ENCODE measurements at places on chromosomes 5 and 9. TPM values are rescaled to one million over a fixed set of nuclear protein-coding genes. Genes with fewer than 3 reads are reported as not detected.
A peak's percentile ranks its signal among the peaks of the same experiment; 100 is the strongest.

Gene IZUMO3
- not detected for total RNA-seq

Gene SEMA4D
- 15.7 TPM for total RNA-seq

Gene CDH10
- not detected for total RNA-seq

Gene LCN1
- total RNA-seq, result not detected

Gene GALNT12
- total RNA-seq, result 0.44 TPM

Gene ARL10
- 16.5 TPM for total RNA-seq

DNA sequence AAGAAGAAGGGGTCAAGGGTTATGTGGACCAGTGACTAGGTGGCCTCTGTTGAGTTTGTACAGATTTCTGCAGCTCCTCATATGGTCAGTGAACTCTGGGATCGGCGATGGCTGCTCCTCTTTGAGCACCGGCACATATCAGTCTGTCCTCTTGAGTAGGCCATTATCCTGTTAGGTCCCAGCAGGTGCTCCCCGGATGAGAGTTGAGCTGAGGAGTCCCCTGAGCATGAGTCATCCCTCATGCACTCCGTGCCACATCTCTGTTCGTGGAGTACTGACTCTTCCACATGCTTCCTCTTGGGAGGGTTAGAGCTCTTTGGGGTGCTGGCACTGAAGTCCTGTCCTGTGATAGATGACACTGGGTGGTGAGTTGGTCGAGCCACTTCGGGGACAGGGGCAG lies 143.7 kb downstream of the PTTG1 start:
- DNase-seq, result no peak

- no peak for DNase-seq
These were observed 42.2 kb upstream of the UGT3A2 start for GRCh38 chr5:36108758-36109460.

DNA sequence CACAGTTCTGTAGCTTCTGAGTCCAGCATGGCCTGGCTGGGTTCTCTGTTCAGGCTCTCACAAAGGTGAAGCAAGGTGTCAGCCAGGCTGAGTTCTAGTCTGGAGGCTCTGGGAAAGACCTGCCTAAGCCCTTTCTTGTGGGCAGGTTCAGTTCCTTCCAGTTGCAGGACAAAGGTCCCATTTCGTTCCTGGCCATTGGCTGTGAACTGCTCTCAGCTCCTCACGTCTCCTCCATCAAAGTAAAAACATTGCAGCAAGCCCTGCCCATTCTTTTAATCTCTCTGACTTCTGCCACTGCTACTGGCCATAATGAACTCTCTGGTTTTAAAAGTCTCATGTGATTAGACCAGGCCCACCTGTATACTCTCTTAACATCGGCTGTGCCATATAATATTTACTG lies 61.6 kb upstream of the BARX1 start:
- DNase-seq, result no peak

GRCh38 chr9:108934323-108934893 lies at the start of gene ABITRAM:
ABITRAM (plus strand) TSS chr9:108934400; CDS start chr9:108934487, 87 bp downstream.
- DNase-seq, result peak; percentile 86

GRCh38 chr9:127162046-127162863 lies 39.8 kb upstream of the ANGPTL2 start:
- no peak for DNase-seq

GRCh38 chr9:101097210-101097609 lies 68.7 kb downstream of the PLPPR1 start:
- no peak for DNase-seq

Data from endothelial cell of umbilical vein (primary cell).